Activated B cell treated with CpG ODN at 0.5 μM for 24 hours (primary cell): ENCODE measurements at places on chromosomes 7 and 10.

DNA sequence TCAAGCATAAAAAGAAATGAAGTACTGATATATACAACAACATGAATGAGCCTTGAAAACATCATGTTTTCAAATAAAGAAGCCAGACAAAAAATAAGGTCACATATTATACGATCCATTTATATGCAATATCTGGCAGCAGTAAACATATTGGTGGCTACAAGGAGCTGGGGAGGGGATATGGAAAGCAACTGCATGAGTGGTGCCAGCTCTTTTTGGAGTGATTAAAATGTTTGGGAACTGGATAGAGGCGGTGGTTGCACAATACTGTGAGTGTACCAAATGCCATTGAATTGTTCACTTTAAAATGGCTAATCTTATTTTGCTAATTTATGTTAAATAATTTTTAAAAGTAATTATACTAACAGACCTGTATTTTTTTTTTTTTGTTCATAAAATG is 481.7 kb downstream of the PCDH15 start:
- no peak for DNase-seq

DNA sequence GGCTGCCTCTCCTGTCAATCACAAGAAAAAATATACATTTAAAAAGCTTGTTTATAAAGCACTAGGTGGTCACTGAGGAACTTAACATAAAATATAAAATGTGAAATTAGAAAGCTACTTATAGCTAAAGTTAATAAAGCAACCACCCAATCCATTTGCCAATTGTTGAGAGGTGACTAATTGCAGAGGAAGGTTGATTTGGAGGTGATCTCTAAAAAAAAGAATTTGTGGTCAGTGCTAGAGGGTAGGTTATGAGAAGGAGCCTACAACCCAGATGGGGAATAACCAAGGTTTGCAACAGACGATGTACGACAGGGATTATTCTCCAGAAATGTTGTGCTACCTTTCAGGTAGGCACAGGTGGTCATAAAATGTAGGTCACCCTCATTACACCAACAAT is 444.2 kb upstream of the C7orf33 start:
- DNase-seq: no peak

- peak; percentile 73 for DNase-seq
Measured at GRCh38 chr10:70887804-70888800, at the start of gene PCBD1. Gene PCBD1, minus strand, starts transcription at chr10:70888565. Its CDS starts 32 bp downstream, at chr10:70888533.

GRCh38 chr7:74572301-74572979 is 85.1 kb upstream of the GTF2I start:
- no peak for DNase-seq
